CD4-positive, alpha-beta T cell treated with Interleukin-17A for 4 hours (primary cell): ENCODE measurements at places on chromosomes 4 and X.

GRCh38 chrX:18649498-18649951, 22.4 kb downstream of the RS1 start:
- DNase-seq: no peak

DNA sequence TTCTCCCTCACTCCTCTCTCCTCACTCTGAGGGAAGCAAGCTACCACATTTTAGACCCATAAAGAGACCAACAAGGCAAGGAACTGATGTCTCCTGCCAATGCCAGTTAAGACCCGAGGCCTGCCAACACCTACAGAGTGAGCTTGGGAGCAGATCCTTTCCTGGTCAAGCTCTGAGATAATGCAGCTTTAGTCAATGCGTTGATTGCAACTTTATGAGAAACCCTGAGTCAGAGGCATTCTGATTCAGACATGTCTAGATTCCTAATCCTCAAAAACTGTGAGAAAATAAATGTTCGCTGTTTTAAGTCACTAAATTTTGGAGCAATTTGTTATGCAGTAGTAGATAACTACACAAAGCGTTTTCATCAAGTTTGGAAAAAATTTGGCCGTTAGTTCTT, 115.5 kb downstream of the JADE1 start:
- no peak for DNase-seq

GRCh38 chr4:151643564-151643963, 117.2 kb downstream of the GATB start:
- no peak for DNase-seq

- no peak for DNase-seq
These were observed 420.8 kb upstream of the DIPK2B start for GRCh38 chrX:45621376-45622041.

GRCh38 chr4:18508786-18509185, 487.2 kb upstream of the LCORL start:
- DNase-seq: no peak

DNA sequence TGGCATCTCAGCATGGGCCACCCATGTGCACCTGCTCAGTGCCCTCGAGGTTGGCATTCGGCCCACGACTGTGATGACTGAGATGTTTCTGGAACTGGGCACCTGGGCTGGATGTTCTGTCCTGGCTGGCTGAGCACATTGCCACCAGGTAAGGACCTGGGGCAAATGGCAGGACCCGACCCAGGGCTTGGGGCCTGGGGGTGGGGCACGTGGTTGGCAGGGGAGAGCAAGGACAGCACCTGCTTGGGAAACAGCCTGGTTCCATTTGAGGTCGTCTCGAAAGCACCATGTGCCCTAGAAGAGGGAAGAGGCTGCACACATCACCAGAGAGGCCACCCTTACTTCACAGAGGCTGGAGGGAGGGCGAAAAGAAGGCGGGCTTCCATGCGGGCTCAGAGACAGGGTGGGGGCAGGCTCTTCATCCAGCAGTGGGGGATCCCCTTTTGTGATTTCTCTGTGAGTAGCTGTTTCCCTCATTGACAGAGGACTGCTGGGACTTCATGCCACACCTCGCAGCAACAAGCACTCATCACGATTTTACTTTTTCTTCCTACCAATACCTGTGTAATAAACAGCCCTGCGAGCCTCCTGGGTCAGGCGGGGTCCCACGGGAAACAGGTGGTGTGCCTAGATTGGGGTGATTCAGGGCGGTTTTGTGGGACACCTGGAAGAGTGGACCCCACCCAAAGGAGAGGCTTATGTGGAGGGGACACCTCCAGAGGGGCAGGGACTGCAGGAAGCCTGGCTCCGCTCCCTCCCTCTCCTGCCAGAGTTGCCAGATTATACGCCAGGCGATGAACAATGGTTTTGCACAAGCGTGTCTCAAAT, 12.0 kb downstream of the TMEM187 start:
- DNase-seq: peak; percentile 35

DNA sequence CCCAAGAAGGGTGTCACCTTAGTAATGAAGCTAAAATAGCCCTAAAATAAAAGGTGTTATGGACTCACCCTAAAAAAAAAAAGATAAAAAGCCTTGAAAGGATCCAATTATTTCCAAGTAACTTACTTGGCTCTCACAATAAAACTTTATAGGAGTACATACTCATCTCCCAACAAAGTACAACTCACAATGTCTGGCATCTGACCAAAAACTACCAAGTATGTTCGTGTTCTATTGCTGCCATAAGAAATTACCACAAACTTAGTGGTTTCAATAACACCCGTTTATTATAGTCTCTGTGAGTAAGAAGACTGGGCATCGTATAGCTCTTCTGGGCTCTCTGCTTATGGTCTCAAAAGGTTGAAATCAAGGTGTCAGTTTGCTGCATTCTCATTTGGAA, 51.0 kb downstream of the BEX1 start:
- DNase-seq: no peak

DNA sequence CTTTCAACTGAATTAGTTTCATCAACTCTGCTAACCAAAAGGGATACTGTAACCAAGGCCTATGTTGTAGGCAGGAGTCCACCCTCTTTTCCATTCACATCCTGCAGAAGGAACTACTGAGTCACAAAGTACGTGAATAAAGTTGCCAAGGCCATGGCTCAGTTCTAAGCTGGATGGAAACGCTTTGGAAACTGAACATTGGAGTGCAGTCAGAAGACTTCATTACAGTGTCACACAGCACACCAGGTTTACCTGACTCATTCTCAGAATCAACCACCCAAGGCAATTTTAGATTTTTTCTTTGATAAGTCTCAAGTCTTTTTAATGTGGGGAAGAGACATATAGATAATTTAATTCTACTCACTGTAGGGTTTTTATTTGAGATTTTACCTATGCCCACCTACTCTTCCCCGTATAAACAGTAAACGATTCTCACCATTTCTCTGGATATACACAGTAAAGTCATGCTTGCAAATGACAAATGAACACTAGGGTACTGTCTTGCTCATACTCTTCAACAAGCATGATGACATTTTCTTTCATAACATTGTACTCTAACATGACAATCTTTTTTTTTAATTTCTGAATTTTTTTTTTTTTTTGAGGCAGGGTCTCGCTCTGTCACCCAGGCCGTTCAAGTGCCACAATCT, 58.9 kb upstream of the RBM47 start:
- no peak for DNase-seq

DNA sequence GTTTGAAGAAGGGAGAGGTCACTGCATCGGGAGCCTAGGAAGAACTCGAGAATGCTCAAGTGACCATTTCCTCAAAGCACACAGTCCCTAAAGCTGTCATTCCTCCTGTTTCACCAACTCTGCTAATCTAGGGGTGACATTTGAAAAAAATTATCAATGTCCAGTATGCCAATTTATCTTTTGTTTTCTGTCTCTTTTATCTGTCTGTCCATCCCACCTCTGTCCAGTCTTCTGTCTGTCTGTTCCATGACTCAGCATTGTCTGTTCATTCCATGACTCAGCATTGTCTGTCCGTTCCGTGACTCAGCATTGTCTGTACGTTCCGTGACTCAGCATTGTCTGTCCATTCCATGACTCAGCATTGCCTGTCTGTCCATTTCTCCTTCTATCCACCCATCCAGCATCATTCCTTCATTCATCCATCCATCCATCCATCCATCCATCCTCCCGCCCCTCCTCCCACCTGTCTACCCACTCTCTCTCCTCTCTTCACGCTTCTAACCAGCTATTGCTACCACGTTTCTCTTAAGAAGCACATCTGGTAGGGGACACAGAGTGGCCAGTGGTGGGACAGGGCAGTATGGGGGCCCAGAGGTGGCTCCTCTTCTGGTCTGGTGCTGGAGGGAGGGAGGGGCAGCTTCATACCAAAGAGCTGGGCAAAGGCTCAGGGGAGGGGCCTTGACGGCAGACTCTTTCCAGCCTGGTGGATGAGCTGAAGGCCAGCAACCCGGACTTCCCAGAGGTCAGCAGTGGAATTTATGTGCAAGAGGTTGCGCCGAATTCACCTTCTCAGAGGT, 34.1 kb downstream of the HTRA3 start:
- no peak for DNase-seq

DNA sequence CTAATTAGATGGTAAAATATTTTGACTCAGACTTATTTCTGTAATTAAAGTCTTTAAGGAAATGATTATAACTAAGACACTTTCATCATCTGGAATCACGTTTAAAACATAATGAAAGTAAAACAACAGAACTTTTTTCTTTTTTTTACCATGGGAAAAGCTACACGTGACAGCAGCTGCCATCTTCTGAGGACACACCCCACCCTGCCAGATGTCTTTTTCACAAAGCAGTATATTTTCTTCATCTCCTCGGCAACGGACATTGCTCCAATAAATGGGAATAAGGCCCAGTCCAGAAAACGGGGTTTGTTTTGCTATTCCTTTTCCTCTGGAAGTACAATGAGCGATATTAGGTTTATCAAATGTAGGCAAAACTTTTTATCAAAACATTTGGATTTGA, 17.5 kb downstream of the PRSS12 start:
- DNase-seq: no peak

DNA sequence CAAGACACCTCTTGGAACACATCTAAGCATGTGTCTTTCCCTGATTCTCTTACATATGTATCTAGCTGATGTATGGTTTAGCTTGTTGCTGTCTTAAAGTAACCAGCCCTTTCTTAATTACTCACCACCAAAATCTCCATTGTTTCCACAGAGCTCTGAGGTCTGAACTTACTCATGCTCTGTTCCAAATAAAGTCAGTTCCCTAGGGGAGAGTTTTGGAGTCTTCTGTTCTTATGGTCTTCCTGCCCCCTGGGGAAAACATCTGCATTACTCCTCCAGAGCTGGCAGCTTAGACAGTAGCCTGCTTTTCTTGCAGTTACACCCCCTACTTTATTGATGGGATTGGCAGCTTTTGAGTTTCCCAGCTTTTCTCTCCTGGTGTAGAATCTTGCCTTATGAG, 125.8 kb downstream of the EDA start:
- DNase-seq: no peak

DNA sequence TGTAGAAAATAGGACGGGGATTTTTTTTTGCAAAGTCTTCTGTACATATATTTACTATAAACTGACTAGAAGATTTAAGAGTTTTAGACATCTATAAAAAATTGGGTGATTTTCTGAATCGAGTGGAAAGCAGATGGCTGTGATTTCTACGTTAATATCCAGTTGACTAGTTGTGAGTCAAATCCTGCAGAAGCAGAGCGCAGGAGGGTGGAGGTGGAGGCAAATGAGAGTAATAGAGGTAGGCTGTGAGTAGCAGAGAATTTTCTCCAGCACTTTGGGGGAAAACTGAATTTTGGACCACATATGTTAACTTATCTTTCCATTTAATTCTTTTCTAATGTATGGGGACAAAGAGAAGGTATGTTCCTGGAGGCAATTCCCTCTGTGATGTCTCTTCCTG, 82.1 kb upstream of the SOX3 start:
- no peak for DNase-seq

DNA sequence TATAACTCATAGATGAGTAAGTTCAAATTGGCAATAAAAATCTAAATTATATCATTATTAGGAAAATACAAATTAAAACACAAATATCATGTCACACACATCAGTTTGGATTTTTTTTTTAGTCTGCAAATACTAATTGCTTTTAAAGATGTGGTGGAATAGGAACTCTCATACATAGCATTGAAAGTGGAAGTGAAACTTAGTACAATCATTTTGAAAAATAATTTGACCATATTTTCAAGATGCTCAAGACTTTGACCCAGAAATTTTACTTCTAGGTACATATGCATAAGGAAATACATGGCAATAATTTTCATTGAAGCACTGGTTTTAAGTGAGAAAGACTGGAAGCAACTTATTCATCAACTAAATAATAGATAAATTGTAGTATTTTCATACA, 147.5 kb upstream of the SMIM31 start:
- DNase-seq: no peak

DNA sequence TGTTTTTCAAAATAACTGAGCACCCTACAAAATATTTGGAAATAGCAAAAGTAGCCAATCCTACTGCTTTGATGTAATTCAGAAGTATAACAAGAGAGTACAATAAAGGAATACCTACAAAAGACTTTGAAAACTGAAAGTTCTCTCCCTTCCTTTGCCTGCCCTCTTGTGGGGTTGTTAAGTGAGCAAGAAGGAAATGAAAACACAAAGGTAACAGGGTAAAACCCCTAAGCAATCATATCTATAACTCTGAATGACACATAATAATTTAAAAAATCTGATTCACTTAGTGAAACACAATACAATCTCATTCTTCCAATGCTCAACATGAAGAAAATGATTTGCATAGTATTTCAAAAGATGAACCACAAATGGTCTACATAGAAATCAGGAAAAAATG, 98.2 kb downstream of the FRYL start:
- peak; percentile 40 for DNase-seq

DNA sequence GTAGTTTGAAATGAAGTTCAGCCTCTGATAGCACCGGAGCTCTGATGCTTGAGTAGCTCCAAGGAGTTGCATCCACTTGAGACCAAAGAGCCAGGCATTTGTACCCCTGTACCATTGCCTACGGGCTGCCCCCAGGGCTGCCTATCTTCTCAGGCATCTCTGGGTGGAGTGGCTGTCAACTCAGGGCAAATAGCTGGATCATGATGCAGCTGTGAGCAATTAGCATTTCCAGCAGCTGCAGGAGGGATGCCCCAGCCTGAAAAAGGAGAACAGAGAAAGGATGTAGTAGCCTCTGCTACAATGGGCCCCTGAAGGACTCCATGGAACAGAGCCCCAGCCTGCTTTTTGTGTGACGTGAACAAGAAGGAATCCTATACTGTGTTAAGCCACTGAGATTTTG, 492.6 kb downstream of the BCOR start:
- no peak for DNase-seq

GRCh38 chr4:139767168-139767567, 101.5 kb downstream of the MGST2 start:
- no peak for DNase-seq

DNA sequence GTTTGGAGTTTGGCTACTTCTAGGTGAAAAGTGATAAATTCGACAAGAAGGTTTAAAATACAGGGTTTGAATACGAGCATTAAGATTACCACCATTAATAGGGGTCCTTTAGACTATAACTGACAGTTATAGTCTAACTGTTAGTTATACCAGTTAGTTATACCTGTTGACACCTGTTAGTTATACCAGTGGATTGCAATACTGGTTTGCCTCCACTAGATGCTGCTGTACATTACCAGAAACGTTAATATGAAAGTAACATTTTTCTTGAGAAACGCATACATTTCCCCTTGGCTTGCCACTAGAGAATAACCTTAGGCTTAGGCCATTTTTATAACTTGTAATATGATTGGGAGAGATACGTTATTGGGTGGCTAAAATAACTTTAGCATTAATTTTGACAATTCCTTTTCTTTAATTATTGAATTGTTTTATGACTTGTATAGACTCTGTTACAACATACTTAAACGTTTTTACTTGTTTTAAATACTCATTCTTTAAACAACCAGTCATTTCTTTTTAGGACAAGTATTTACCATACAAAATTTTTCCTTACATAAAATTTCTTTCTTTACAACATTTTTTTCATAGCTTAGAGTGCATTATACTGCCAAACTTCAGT, 911.2 kb downstream of the FSTL5 start:
- no peak for DNase-seq

GRCh38 chr4:183337833-183338232, 15.6 kb upstream of the CLDN24 start:
- no peak for DNase-seq
